ENCODE measurements at places on chromosomes 16 and 17. TPM values are rescaled to one million over a fixed set of nuclear protein-coding genes. Genes with fewer than 3 reads are reported as not detected.

Gene GCGR
- total RNA-seq: not detected

Gene PER1
- 8.3 TPM for total RNA-seq

Gene ERCC4
- 9.6 TPM for total RNA-seq

Gene FOXN1
- not detected for total RNA-seq

Gene PTGES3L
- 0.23 TPM for total RNA-seq

Gene SLC52A1
- 0.13 TPM for total RNA-seq

Gene TNP2
- total RNA-seq: not detected

Gene GRIN2A
- total RNA-seq: 0.26 TPM

Gene ATAD5
- total RNA-seq: 0.79 TPM

Gene RUNDC3A
- total RNA-seq: 0.20 TPM

Gene MEFV
- 0.10 TPM for total RNA-seq

Gene AURKB
- total RNA-seq: 5.5 TPM

Gene GSDMA
- total RNA-seq: not detected

Gene ACAP1
- 0.33 TPM for total RNA-seq

Gene CCL16
- not detected for total RNA-seq

Gene CDC6
- 3.9 TPM for total RNA-seq

Gene FSCN2
- 11.0 TPM for total RNA-seq

Gene CCNF
- total RNA-seq: 5.0 TPM

Gene GAN
- 8.3 TPM for total RNA-seq

Gene C16orf96
- not detected for total RNA-seq

Gene PRKCA
- total RNA-seq: 34.0 TPM

Gene FBXL19
- 18.5 TPM for total RNA-seq

Gene RNF222
- not detected for total RNA-seq

Gene SMIM36
- total RNA-seq: not detected

Gene BAHCC1
- 12.4 TPM for total RNA-seq

Gene MEOX1
- 0.07 TPM for total RNA-seq

Gene CD300E
- total RNA-seq: not detected

Gene PALB2
- 8.3 TPM for total RNA-seq

Gene OR2C1
- 0.26 TPM for total RNA-seq

Gene LRRC37A
- 1.6 TPM for total RNA-seq

All from smooth muscle cell of the pulmonary artery (primary cell).